Hematopoietic multipotent progenitor cell (in vitro differentiated cells): ENCODE measurements at places on chromosomes 12 and 14.
A peak's percentile ranks its signal among the peaks of the same experiment; 100 is the strongest.

- DNase-seq = no peak
Observed at GRCh38 chr14:67815573-67816225, 691 bp downstream of the ZFYVE26 start.

- no peak for DNase-seq
Observed at GRCh38 chr12:579420-580110, 83.7 kb downstream of the NINJ2 start.

DNA sequence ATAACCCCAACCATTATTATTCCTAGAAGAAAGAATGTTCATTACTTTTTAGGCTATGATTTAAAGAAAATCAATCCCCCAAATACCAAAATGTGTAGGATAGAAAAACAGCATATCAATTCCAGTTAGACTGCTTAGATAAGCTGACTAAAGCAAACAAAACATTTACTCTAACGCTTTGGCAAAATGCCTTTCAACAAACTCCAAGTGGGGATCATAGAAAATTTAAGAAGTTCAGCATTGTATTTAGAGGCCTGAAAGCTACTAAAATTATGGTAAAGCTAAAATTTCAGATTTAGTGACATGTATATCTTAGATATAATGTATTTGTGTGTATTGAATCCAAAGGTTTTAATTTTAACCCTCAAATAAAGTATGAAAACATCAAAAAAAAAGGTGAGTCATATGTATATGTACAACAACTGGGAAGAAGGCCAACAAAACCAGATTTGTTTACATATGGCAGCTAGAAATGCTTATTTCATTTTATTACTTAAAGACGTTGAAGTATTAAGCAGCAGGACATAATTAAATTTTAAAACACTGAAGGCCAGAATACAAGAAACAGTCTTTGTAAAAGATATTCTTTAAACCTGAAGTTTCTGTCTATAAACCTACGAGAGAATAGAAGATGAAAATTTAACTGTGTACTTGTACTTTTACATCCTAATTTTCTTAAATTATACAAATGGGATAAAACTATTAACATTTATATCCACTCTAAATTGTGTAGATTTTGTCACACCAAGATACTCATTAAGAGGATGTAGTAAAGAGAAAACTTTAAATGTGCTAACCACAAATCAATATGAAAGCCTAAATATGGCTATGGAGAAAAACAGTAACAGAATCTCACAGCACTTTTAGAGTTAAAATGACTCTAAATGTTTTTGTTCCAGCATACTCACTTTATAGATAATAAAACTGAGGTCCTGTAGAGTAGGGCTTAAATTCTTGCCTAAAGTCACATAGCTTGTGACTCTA lies 71.4 kb downstream of the SLC41A2 start:
- DNase-seq = no peak

DNA sequence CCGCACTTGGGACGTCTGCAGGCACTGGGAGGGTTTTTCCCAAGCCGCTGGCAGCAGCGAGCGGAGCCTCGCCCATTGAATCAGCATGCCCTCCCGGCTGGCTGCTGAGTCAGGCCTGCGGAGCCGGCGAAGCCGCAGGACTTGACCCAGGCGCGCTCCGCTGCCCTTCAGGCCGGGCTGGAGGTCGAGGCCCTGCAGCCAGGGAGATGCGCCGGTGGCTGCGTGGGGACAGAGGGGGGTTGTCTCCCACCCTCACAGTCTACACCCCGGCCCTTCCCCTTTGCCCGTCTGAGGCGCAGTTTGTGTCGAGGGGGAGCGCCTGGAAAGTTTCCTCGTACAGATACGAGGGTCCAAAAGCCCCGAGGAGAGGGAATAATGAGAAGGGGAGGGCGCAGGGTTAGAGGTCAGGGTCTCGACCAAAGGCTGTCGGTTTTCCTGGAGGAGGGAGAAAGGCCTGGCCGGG lies 759 bp upstream of the KLC1 start:
- DNase-seq = peak; percentile 67

GRCh38 chr14:77014004-77014604 lies 14.4 kb downstream of the IRF2BPL start:
- no peak for DNase-seq

DNA sequence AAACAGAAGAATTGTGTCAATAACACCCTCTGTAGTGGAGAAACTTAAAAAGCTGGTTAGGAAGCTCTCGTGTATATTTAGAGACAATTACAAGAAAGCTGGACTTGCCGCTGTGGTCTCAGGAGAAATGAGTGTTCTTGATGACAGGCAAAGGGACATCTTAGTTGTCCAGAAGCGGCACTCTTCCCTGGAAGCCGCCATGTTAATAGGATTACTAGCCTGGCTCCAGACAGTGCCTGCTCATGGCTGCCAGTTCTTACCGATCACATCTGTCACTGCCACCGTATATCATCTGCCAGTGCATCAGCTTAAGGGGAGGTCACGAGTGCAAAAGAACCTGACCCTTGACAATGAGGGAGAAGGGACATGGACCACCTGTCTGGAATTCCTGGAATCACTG lies 48.9 kb downstream of the C14orf132 start:
- no peak for DNase-seq

DNA sequence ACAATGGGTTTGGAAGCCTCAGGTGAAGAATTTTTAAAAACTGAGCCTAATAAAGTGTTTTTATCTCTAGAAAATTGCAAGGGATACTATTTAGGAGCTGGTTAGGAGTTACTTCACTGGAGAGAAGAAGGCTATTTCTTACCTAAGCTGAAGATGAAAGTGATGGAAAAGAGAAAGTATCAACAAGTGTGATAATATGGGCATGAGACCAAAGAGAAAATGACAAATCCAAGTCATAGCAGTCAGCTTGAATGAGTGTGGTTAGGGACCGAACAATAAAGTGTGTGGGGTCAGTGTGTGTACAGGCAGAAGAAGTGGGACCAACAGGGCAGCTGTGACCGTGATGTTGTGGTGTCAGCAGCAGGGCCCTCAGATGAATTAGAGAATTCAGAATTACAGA lies 24.2 kb upstream of the ADAMTS20 start:
- no peak for DNase-seq

- no peak for DNase-seq
Observed at GRCh38 chr12:95141310-95141709, 67.9 kb upstream of the NR2C1 start.

GRCh38 chr12:94571556-94571955 lies 78.8 kb downstream of the TMCC3 start:
- DNase-seq = no peak

DNA sequence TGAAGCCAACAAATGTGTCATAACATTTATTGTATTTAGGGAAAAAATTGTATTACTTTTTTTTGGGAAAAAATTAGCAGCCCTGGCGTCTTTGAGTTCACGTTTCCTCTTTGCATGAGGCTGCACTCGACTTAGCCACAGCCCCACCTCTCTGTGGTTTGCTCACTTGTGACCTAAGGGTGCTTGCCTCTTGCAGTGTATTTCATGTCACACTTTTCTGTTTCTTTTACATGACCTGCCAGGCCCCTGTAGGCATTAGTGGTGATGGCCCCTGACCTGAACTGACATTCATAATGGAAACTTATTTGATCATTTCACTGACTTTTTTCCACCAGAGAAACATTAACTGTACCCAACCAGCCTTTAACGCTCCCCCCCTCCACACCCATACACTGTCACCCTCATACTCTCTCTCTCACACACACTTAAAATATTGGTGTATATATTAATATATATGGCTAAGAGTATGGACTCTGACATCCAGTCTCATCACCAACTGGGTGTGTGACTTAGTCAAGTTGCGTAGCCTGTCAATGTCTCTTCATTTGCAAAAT lies 122.9 kb downstream of the PRKCH start:
- peak; percentile 69 for DNase-seq

DNA sequence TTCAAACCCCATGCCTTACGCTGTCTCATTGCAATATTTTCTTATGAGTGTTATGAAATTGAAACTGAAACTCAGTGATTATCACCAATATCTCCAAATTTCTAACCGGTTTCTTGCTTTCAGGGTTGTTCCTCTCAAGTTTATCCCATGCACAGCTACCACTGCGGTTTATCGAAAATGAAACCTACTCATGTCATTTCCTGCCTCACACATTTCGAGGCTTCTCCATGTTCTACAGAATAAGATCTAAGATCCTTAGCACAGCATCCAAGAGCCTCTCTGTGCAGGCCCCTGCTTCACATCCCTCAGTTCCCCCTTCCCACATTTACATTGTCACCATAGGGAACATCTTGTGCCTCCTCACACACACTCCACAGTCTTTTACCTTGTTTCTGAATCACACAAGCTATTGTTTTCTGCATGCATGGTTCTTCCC lies 45.5 kb upstream of the FAR2 start:
- peak; percentile 79 for DNase-seq

- DNase-seq = no peak
Observed at GRCh38 chr12:604956-605355, 58.3 kb downstream of the NINJ2 start.
